ENCODE measurements at places on chromosomes 11 and 22.
A peak's percentile ranks its signal among the peaks of the same experiment; 100 is the strongest.

DNA sequence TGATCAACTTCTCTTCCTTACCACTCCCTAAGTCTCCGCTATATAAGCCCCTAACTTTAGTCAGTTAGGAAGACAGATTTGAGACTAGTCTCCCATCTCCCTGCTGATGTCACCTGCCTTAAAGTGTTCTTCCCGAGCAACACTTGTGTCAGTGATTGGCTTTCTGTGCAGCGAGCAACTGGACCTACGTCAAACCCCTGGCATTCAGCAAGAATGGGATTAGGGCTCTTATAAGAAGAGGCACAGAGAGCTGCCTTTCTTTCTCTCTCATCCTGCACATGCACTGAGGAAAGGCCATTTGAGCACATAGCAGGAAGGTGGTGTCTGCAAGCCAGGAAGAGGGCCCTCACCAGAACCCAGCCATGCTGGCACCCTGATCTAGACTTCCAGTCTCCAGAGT, 116.6 kb upstream of the THY1 start:
- no peak for DNase-seq

- DNase-seq: no peak
Measured at GRCh38 chr11:110119317-110119716, 26.1 kb downstream of the ZC3H12C start.

GRCh38 chr22:33640900-33641299, 279.4 kb downstream of the LARGE1 start:
- DNase-seq: no peak

DNA sequence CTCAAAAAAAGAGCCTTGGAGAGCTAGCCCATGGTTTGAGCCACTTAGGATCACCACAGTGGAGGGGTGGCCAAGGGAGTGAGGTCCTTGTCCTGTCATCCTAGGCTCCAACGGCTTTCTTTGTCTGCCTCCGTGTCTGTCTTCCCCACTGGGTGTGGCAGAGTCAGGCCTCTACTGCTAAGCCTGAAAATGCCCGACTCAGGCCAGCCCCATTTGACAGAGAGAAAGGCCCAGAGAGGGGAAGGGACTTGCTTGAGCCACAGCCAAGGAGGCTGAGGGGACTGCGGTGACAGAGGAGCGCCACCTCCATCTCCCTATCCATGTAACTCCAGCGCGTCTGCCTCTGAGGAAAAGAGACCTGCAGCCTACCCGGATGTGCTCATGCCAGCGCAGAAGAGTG, 27.8 kb upstream of the CD82 start:
- DNase-seq: no peak

DNA sequence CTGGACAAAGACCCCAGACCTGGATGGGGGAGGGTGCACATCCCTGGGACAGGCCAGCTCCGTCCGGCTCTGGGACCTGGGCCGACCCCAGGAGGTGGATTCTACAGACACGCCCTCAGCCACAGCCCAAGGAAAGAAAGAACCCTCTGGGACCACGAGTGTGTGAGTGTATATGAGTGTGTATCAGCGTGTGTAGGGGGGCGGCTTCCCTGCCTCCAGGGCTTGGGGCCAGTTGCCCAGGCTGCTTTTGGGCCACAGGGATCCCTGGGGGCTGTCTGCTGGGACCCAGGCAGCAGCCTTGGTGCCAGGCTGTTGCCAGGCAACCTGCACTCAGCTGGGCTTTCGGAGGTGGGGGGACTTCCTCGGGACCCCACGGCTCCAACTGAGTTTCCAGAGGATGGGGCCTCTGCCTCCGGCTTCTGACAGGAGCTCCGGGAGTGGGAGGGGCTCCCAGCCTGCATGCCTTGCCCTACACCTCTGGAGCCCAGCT, 8.9 kb downstream of the DUSP8 start:
- no peak for DNase-seq

DNA sequence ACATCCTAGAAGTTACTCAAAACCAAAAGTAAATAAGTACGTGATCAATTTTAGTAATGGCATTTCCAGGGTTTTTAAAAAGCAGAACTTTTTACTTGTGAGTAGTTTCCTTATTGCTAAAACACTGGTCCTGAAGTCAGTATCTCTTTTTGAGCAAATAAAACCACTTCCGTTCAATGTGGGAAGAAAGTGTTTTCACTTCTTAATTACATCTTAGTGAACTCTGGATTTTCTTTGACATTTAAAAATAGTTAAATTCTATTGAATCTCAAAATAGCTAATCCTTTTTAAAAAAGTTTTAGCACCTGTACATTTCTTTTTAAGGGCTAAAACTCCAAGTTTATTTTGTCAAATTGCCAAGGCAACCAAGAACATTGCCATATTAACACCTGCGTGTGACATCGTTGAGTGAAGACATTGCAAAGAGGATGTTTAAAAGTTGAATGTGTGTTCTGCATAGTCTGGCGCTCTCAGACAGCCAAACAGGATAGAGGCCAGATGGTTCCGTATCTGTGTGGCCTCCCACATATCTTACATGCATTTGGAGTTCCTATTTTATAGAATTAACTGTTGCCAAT, 17.2 kb upstream of the OR5B21 start:
- DNase-seq: no peak

- no peak for DNase-seq
Measured at GRCh38 chr11:3802011-3802790, 4.8 kb upstream of the NUP98 start.

- no peak for DNase-seq
Measured at GRCh38 chr22:45179276-45180049, 15.7 kb downstream of the NUP50 start.

DNA sequence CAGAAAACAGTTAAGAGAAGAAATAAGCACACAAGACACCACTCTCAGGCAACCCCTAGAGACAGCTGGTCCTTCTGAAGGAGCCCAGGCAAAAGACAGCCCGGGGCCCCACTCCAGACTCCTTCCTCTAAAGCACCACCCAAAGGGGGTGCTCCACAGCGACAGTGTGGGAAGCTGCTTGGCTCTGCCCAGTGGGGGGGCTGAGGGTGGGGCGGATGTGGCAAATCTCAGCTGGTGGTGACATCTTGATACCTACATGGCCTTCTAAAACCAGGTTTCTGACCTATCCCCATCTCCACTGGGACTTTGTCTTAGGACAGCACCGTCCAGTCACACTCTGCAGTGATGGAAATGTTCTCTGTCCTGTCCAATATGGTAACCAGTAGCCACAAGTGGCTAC, 10.2 kb upstream of the APOA1 start:
- no peak for DNase-seq

DNA sequence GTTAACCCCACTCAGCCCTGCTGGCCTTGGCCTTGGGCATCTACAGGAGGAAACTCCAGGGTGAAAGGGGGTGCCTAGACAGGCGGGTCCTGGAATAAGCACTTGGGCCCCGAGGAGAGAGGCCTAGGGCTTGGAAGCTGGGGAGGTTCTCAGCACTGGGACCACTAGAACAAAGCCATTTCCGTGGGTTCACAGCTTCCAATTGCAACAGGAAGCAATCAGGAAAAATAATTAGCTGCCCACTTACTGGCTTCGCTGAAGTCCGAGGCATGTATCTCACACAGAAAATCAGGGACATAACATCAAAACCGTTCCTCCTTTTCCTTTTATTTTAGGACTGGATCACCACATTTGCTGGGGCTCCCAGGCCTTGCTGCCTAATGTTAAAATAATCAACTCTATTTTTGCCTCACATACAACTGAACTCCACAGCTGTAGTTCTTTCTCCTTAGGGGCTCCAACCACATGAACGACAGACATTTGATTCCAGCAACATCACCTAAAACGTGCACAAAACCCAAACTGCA, 161.1 kb upstream of the GRK3 start:
- peak; percentile 33 for DNase-seq

DNA sequence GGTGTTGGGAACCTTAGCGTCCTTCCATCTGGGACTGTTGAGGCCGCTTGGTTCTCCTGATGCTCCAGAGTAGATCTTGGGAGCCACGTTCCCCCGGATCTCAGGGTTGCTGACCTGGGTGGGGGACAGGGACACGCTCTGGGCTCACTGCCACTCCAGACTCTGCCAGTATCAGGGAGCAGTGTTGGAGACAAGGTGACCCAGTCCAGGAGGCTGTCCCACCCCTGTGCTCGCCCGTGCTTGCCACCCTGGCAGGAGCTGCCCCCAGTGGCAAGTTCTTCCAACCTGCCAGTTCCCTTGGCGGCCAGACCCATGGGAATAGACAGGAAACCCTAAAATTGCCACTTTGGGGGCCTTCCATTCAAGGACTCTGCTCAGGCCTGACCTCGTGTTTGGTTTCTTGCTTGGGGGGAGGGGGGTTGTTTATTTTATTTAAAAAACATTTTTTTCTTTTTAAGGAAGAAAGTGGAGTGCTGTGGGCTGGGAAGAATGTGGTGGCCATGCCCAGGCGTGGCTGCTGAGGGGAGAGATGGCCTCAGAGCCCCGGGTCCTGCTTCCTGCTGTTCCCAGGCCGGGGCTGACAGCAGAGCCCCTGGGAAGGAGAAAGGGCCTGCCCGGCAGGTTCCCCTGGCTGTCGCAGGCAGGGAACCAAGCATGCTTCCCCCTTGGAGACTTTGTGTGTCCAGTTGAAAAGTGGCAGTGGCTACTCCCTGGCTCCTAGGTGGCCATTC, 7.2 kb downstream of the GRK2 start:
- no peak for DNase-seq

DNA sequence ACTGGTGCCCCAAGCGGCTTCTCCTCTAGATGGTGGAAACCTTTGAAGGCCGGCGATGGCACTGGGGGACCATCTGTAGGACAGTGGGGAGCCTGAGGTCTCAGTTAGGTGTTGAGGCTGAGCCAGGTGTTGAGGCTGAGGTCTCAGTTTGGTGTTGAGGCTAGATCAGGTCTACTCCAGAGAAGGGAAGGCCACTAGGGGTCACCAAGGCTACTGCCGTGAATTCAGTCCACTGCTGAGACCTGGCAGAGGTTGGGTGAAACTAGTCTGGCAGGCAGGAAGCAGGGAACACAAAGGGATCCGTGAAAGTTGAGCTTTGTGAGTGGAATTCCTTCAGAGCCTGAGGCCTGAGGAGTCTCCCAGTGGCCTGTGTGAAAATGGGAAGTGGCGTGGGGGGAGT, 123.8 kb upstream of the FGF3 start:
- no peak for DNase-seq

- no peak for DNase-seq
Measured at GRCh38 chr22:33656808-33657628, 263.3 kb downstream of the LARGE1 start.

DNA sequence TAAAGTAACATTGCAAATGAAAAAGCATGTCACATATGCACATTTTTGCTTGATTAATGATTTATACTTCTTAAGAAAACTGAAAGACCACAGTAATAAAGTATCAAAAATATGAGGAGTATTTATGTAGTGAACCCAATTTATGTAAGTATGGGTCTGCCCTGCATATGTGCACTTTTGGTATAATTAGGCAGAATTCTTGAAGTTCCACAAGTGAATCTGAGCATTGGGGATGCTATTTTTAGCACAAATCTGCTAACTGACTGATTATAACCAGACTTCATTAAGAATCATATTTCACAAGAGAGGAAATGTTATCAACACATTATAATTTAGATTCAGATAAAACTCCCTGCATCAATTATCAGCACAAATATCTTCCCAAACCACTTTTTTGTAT, 407.1 kb upstream of the LRRC4C start:
- no peak for DNase-seq

- no peak for DNase-seq
Measured at GRCh38 chr22:27372969-27373670, 428.4 kb downstream of the MN1 start.

DNA sequence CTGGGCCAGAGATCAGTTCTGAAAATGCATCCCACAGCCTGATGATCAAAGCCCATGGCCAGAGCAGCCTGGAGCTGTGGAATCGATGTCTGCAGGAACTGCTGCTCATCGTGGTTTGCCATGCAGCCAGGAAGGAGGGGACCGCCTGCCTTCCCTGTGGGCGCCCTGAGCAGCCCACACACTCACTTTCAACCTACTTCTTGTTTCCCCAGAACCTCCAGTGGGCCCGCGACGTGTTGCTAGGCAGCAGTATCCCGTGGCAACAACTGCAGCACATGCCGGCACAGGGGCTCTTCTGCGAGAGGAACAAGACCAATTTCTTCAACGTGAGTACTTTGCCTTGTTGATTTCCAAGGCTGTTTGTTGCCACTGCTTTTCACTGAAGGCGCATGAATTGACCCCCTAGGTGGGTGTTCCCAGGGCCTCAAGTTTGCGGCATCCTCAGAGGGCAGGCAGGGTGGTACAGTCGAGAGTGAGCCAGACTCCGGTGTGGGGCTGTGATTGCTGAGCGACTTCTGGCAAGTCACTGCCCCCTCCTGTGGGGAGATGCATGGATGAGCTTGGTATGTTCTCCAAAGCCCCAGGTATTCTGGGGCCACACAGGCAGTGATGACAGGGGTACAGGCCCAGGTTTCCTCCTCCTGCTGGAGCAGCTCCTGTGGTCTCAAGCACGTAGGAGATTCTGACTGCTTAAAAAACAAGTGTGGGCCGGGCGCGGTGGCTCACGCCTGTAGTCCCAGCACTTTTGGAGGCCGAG, 47.0 kb upstream of the SUSD2 start:
- DNase-seq: no peak

- DNase-seq: no peak
Measured at GRCh38 chr11:71139516-71140205, 112.7 kb downstream of the SHANK2 start.

DNA sequence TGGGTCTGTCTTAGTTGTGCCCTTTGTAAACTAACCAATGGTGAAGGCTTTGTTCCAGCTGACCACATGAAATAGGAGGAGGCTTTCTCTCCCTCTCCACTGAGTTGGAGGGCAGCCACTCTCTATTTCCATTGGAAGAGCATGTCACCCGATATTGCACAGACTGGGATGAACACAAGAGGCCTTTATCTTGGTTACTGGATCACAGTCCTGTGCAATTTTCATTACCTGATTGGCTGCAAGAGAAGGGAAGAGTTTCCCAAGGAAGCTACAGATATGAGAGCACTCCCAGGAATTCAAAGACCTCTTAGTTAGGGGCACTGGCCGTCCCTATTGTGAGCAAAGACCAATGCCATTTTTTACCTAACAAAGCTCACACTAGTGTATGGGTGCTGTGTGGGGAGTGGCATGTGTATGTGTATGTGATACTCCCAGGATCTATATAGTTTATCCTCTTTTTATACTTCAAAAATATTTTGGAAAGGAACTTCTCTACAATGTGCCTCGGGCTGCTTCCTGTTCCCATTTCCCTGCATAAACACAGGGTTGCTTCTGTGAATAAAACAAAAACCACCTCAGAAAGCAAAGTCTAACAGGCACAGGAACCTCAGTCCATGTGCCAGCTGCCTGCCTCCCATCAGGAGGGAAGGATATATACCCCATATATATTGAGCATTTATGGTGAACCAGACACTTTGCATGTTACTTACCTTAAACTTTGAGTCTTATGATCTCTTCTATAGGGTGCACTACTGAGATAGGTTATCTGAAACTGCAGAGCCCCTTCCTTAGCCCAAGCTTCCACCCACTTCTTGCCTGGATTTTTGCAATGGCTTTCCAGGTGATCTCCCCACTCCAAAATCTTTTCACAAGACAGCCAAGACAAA, 126.5 kb downstream of the RASSF10 start:
- no peak for DNase-seq

All from D341Med (cell line).